ENCODE measurements at places on chromosomes 7 and 10. TPM values are rescaled to one million over a fixed set of nuclear protein-coding genes. Genes with fewer than 3 reads are reported as not detected.

VENTX gene
- not detected for total RNA-seq

AGR3 gene
- total RNA-seq: not detected

CUL2 gene
- 22.5 TPM for total RNA-seq

PDIA4 gene
- total RNA-seq: 304 TPM

GPAM gene
- total RNA-seq: 7.3 TPM

CRPPA gene
- total RNA-seq: 2.1 TPM

ATOH7 gene
- not detected for total RNA-seq

ACTA2 gene
- total RNA-seq: 376 TPM

RBM20 gene
- total RNA-seq: 0.12 TPM

NME8 gene
- not detected for total RNA-seq

MMP21 gene
- not detected for total RNA-seq

TMEM225B gene
- total RNA-seq: 1.6 TPM

CAV1 gene
- 656 TPM for total RNA-seq

PRSS37 gene
- not detected for total RNA-seq

C7orf33 gene
- not detected for total RNA-seq

DGKI gene
- 3.5 TPM for total RNA-seq

NT5C3A gene
- total RNA-seq: 23.0 TPM

IQUB gene
- total RNA-seq: 0.65 TPM

SYT15 gene
- 0.16 TPM for total RNA-seq

FOXI2 gene
- total RNA-seq: not detected

LIPK gene
- not detected for total RNA-seq

UTF1 gene
- total RNA-seq: not detected

ANKRD30A gene
- not detected for total RNA-seq

PRKCQ gene
- total RNA-seq: 0.16 TPM

CFAP70 gene
- total RNA-seq: 1.3 TPM

OPN4 gene
- total RNA-seq: not detected

NUPR2 gene
- total RNA-seq: not detected

MKX gene
- 23.7 TPM for total RNA-seq

TLL2 gene
- under 0.01 TPM for total RNA-seq

PDZD7 gene
- 1.5 TPM for total RNA-seq

UPK3B gene
- 0.81 TPM for total RNA-seq

SORCS1 gene
- total RNA-seq: not detected

RSPH10B2 gene
- under 0.01 TPM for total RNA-seq

C10orf105 gene
- 1.2 TPM for total RNA-seq

PTPRN2 gene
- 0.32 TPM for total RNA-seq

BBIP1 gene
- total RNA-seq: 18.5 TPM

Measured in hair follicle dermal papilla cell (primary cell).